Vein endothelial cell (primary cell): ENCODE measurements at places on chromosomes 13 and 19. TPM values are rescaled to one million over a fixed set of nuclear protein-coding genes. Genes with fewer than 3 reads are reported as not detected.

The ARHGEF1 gene
- 56.2 and 56.8 TPM in 2 replicates for total RNA-seq

The IL12RB1 gene
- total RNA-seq, result 0.10 TPM in 1 of 2 replicates, not detected in the other

The ADAMTS10 gene
- total RNA-seq, result 8.0 and 11.1 TPM in 2 replicates

The CEACAM4 gene
- total RNA-seq, result not detected in 2 replicates

The ZNF181 gene
- 9.8 and 15.1 TPM in 2 replicates for total RNA-seq

The CEACAM21 gene
- 4.9 and 12.2 TPM in 2 replicates for total RNA-seq

The KLHL1 gene
- total RNA-seq, result not detected in 2 replicates

The GNG8 gene
- total RNA-seq, result not detected in 2 replicates

The MBD3L5 gene
- total RNA-seq, result not detected in 2 replicates

The PSG4 gene
- 0.19 and 0.65 TPM in 2 replicates for total RNA-seq

The NLRP7 gene
- not detected in 2 replicates for total RNA-seq

The FOXA3 gene
- total RNA-seq, result under 0.01 TPM in 1 of 2 replicates, not detected in the other

The FFAR1 gene
- not detected in 2 replicates for total RNA-seq

The PLIN4 gene
- total RNA-seq, result under 0.01 TPM in 2 replicates

The FUT2 gene
- total RNA-seq, result not detected in 2 replicates

The UBE2L5 gene
- total RNA-seq, result not detected in 2 replicates

The METTL21C gene
- total RNA-seq, result not detected in 2 replicates

The LACC1 gene
- 7.8 and 9.8 TPM in 2 replicates for total RNA-seq

The RASGRP4 gene
- total RNA-seq, result not detected in 2 replicates

The SBNO2 gene
- total RNA-seq, result 38.4 and 40.5 TPM in 2 replicates

The CAMSAP3 gene
- 0.33 TPM in 1 of 2 replicates, not detected in the other for total RNA-seq

The CLEC4G gene
- not detected in 2 replicates for total RNA-seq

The TPP2 gene
- total RNA-seq, result 38.5 and 55.5 TPM in 2 replicates

The NLRP5 gene
- not detected in 2 replicates for total RNA-seq

The FCHO1 gene
- 1.5 and 3.3 TPM in 2 replicates for total RNA-seq

The LGALS4 gene
- 0.33 TPM in 1 of 2 replicates, not detected in the other for total RNA-seq
